ENCODE measurements at places on chromosomes 3 and 15. TPM values are rescaled to one million over a fixed set of nuclear protein-coding genes. Genes with fewer than 3 reads are reported as not detected.

GRCh38 chr3:22366781-22367180, 615.8 kb upstream of the ZNF385D start:
- DNase-seq = no peak

DNA sequence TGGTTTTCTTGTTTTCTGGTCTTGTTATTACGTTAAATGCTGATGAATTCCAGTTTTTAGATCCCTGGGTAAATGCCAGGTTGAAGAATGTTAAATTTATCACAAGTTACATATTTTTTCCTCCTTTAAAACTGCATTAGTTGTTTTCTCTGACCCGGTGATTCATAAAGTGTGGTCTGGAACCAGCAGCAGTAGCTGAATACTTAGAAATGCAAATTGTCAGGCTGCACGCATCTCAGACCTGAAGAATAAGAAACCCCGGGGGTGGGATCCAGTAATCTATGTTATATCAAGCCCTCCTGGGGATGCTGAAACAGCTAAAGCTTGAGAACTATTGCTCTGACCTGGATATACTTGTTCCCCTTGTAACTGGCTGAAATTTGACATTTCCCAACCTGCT, 69.1 kb downstream of the PEX5L start:
- DNase-seq = peak; percentile 63

Gene REC114
- total RNA-seq = not detected

Gene TIMMDC1
- total RNA-seq = 73.8 TPM

Gene KCNMB2
- total RNA-seq = not detected

Gene GOLGA6A
- total RNA-seq = not detected

Gene PLSCR5
- not detected for total RNA-seq

Gene CFAP20DC
- 1.3 TPM for total RNA-seq

All from MG63 (cell line).